Suppressor macrophage treated with lipopolysaccharide for 1 hour (primary cell): ENCODE measurements at places on chromosomes 11 and 22.

GRCh38 chr22:49667236-49667635 is 160.4 kb downstream of the BRD1 start:
- DNase-seq = peak; percentile 46

DNA sequence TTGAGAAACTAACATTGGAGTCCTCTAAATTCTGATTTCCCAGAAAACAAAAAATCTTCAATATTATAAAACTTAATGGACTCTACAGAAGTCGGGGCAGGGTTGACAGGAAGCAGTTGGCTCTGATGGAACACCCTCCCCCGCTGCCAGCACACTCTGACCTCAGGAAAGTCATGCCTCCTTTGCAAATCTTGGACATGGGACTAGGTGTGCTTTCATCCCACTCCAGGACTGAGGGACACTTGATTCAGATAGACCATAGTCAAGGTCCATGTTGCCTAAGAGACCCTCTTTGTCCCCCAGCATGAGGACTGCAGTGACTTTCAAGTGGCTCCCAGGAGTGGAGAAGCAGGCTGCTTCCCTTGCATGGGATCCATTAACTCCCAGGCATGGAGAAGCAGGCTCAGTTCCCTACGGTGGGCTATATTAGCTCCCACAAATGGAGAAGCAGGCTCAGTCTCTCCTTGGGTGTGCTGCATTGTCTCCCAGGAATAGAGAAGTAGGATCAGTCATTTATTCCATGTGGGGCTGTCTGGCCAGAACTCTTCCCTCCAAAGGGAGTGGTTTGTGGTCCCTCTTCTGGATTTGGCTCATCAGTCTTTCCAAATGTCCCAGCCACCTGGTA is 38.3 kb downstream of the C22orf31 start:
- no peak for DNase-seq

GRCh38 chr11:43992834-43993637 is 50.6 kb downstream of the C11orf96 start:
- no peak for DNase-seq

DNA sequence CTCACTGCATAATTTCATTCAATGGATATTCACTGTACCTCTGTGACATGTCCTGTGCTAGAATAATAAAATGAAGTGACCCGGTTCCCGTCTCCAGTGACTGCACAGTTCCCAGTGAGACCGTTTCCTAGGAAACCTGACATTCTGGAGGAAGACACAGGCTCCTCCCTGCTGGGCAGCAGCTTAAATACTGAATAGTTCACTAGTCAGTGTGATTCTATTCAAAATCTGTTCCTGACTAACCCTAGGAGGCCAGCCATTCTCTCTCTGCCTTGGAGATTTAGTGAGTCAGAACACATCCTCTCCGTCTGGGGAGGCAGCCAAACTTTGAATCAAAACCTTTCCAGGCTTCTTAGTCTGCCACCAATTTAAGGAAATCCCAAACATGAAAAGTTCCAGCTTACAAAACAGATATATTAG is 11.3 kb downstream of the TRIM66 start:
- DNase-seq = no peak

DNA sequence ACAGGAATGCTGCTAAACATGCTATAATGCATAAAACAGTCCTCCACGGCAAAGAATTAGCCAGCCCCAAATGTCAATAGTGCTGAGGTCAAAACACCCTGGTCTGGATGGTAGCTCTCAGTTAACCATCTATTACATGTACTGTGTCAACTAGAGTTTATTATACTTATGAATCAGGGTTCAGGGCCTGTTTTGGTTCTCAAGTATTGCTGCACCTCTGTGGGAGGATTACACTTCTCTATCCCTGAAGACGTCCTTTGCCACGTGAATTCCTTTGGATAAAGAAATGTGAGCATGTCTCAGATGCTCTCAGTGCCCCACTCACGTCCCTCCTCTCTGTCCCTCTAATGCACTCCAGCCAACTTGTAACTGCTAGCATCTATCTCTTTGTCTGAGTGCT is 53.4 kb downstream of the SLC1A2 start:
- no peak for DNase-seq

- no peak for DNase-seq
Observed at GRCh38 chr11:65377777-65378176, 4.7 kb downstream of the SLC25A45 start.

DNA sequence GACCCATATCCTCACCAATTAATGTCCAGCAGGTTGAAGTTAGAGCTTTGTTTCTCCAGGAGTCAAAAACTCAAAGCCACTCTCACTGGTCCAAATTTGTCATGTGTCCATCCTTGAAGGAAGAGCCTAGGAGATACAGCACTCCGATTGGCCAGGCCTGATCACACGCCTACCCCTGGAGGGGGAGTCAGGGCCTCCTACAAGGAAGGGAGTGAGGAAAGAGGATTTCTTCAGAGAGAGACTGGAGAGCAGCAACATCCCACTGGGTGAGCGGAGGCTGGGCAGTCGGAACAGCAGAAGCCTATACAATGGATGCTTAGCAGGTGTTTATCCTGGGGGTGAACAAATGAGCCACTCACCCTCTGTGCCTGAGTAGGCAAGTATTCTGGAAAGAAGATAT is 113.9 kb downstream of the TRIM29 start:
- peak; percentile 6 for DNase-seq

DNA sequence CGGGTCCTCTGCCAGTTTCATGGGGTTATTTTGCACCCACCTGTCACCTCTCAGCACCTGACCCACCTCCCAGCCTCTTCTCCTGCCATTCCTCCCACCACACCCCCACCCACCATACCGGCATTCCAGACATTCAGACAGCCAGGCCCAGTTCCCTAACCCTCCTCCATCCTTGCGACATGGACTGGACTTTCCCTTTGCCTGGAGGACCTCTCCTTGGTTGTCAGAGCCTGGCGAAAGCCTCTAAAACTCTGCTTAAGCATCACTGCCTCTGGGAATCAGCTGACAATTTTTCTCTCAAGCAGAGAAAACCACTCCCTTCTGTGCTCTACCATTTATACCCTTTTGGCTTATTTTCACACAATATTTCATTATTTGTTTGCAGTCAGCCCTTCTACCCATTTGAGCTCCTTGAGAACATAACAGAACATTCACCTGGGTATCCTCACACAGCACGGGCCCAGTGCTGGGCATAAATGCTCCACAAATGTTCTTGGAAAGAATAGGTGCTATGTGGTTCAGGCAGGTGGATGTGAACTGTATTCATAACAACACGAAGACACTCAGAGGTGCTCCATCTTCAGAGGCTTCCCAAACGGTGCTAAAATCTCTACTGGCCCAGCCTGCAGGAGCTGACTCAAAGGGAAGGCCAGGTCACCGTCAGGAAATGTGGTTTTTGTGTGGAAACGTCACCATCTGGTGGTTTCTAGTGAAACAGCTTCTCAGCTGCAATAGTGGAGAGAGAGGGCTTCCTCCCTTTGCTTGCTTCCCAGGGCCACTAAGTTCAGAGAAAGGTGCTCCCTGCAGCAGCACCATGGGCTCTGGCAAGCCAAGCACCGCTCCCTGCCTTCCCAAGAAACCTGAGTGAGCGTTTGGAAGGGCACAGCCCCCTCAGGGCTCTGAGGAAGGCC is 10.4 kb downstream of the SPATA19 start:
- peak; percentile 39 for DNase-seq

DNA sequence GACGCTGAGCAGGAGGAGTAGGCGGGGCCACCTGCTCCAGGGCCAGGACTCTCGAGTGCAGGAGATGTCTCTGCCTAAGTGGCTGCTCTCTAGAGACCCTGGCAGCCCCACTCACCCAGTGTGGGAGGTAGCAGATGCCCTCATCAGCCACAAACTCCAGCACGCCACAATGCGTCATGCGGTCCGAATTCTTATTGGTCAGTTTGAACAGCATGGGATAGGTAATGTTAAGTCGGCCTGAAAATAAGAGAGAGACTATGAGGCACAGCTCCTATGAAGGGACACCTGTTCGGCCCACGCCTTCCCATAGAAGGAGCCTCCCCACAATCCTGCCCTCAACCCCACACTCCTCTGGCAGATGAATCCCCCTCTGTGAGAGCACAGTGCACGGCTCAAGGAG is 7.4 kb downstream of the UFD1 start:
- no peak for DNase-seq

GRCh38 chr11:67492801-67493547 is 10.1 kb downstream of the AIP start:
- no peak for DNase-seq

DNA sequence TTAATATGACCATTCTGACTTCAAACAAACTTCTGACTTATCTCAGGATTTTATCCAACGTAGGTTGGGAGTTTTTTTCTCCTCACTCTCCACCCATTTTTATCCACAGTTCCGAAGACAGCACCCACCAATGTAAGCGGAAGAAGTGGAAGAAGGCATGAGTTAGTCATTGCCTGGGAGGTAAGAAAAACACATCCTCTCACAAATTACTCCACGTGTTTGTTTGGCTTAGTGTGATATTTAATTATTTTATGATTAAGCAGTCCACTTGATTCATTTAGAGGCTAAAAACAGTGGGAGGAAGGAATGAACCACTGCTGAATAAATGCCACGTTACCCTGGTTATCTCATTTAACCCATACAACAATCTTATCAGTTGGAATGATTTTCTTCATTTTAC is 389.6 kb upstream of the ARHGAP42 start:
- no peak for DNase-seq

GRCh38 chr11:130999086-130999485 is 82.8 kb upstream of the SNX19 start:
- DNase-seq = no peak

DNA sequence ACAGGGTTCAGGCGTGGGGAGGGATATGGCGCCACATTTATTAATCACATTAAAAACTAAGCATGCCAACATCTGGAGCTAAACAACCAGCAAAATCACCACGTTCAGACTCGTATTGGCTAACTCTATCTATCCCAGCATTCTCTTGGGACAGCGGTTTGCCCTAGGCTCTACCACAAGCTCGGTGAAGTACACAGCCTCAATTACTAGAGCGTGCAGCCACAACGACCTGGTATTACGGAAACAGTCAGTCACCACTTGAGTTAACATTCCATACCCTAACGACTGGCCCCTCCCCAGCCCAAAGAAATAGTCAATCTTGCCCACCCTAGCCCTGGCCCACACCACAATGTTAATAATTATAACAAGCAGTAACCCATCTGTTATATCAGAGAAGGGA is 32.1 kb downstream of the APOL5 start:
- no peak for DNase-seq
